ENCODE measurements at places on chromosomes 6 and 20.

DNA sequence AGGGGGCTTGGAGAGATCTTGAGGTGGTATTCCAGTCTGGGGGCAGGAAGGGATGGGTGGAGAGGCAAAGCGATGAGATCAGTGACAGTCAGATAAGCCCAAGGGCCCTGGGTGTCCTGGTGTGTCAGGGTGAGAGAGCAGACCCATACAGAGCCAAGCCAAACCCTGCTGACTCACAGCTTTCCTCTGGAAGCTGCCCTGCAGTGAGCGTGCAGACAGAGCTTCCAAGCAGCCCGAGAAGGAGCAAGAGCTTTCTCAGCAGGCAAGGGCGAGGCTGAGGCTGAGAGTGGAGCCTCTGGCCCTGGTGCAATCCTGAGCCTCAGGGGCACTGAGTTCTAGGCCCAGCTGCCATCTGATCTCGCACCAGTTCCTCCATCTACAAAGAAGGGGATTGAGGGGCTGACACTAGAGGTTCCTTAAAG lies 91.1 kb upstream of the HIVEP1 start:
- DNase-seq = no peak

DNA sequence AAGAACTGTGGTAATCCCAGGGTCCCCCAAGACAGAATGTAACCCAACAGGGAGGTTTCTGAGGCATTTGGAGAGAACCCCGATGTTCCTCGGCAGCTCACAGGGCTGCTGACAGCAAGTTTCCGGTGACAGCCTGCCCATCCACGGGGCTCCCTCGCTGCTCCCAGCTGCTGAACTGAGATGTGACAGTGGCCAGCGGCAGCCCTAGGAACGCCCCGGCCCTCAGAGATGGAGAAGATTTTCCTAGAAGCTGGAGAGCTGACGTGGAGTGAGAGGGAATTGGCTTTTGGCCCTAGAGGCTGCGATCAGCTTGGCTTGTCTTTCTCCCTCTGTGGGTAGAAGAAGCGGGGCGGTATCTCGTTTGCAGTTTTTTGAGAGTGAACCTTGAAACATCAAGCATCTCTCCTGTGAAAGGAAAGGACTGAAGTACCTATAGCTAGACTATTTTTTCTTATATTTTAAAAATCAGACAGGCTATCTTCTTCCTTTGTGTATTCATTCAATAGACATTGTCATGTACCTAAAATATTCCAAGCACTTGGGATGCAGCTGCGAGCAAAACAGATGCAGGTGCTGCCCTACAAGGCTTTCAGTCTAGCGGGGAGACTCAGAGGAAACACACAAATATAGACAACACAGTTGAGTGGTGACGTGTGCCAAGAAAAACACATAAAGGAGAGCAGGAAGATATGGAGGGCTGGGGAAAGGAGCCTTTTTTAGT lies 28.4 kb upstream of the NFATC2 start:
- no peak for DNase-seq

GRCh38 chr20:6525447-6526303 lies 241.8 kb upstream of the BMP2 start:
- DNase-seq = no peak

GRCh38 chr6:14129575-14129974 lies 12.0 kb downstream of the CD83 start:
- peak; percentile 63 for DNase-seq

DNA sequence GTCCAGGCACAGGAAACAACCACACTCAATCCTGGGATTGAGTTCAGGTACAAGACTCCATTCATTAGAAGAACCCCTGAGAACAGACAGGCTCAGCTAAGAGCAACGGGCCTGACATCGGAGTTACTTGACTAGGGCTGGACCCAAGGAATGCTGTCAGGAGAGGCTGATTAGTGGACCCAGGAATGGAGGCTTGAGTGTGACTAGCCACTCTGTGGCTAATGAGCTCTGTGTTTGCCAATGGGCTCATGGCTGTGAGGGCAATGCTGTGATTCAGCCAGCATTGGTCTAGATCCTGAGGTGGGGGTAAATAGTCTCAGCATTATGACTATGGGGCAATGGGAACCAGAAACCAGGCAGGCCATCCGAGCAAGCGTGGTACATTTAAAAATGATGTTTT lies 71.8 kb downstream of the RIOK1 start:
- DNase-seq = no peak

GRCh38 chr6:20604159-20604558 lies 69.9 kb downstream of the CDKAL1 start:
- no peak for DNase-seq

GRCh38 chr20:43913291-43914025 lies 1.2 kb upstream of the TOX2 start:
- no peak for DNase-seq

- no peak for DNase-seq
These were observed 245.4 kb upstream of the EXOC2 start for GRCh38 chr6:938271-938905.

GRCh38 chr6:117448732-117449485 lies 23.2 kb upstream of the ROS1 start:
- DNase-seq = no peak

DNA sequence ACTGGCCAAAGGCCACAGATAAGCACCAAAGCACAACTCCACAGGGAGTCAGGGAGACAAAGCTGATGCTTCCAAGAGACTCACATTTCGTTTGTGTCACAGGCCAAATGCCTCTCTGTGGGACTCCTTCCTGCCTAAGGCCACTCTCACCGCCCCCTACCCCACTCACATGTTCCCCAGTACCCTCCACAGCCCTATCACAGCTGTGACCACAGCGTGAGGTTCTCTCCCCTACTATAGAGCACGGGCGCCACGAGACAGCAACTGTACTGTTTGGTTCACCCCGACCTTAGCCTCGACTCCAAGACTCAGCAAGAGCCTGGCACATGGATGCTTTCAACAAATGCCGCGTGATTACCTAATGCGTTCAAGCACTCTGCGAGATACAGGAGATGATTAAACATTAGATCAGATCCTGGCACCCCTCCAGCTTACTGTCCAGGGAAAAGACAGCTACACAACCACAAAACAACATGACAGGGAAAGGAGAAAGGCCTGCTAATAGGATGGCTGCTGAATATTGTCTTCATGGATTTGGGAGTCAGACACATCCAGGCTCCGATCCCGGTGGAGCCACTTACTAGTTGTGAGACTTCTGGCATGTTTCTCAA lies 105.5 kb downstream of the AGPAT4 start:
- DNase-seq = peak; percentile 50

GRCh38 chr20:10466325-10466724 lies 31.2 kb downstream of the SLX4IP start:
- DNase-seq = no peak

- DNase-seq = no peak
These were observed 50.4 kb downstream of the HLA-DPB1 start for GRCh38 chr6:33126101-33126714.

DNA sequence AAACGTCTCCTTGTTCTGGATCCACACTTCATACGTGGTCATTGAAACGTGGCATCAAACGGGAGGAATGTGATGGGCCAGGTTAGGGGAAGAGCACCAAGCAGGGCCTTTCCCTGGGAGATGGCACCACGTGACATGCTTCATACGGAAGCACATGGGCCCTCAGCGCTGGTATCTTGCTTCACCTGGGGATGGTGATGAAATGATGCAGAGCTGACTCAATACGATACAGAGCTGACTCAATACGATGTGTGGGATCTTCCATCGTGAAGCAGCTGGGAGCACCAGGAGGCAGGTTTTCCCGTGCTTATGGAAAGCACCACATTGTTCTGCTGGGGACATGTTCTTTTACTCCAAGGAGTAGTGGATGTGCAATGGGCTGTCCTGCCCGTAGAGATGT lies 22.5 kb upstream of the TAGAP start:
- DNase-seq = no peak

DNA sequence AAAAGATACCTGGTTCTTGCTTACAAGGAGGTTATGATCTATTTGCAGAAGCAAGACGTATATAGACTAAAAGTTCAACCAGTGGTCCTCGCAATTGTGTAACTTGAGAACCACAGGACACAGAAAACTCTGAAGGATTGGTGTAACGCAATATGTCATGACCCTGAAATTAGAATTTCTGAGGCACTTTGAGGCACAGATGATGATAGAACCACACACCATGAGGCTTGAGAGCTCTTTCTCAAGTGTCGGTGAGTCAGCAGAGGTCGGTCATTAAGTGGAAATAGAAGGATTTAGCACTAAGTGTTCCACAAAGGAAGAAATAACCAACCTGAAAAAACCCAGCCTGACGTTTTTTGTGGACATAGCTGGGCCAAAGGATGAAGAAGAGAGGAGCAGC lies 15.3 kb upstream of the CCN2 start:
- DNase-seq = no peak

DNA sequence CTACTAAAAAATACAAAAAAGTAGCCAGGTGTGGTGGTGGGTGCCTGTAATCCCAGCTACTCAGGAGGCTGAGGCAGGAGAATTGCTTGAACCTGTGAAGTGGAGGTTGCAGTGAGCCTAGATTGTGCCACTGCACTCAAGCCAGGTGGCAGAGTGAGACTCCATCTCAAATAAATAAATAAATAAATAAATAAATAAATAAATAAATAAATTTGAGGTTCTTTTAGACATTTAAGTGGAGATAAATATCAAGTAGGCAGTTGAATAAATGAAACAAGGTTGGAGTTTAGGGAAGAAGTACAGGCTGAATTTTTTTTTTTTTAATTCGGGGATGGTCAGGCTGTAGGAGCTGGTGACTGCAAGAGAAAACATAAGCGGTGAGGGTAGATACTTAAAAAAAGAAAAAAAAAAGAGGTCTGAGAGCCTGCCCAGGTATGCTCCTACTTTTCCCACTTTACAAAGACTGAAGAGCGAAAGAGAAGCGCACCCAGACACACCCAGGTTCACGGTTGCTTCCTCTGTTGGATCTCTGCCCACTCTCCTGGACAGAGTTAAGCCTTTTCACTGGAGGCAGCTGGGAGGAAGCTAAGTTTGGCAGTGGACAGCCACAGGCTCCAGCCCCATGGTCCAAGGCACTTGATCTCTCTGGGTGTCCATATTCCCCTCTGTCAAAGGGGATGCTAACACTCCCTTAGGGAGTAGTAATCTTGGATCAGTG lies 100.9 kb upstream of the PRDM1 start:
- DNase-seq = no peak

DNA sequence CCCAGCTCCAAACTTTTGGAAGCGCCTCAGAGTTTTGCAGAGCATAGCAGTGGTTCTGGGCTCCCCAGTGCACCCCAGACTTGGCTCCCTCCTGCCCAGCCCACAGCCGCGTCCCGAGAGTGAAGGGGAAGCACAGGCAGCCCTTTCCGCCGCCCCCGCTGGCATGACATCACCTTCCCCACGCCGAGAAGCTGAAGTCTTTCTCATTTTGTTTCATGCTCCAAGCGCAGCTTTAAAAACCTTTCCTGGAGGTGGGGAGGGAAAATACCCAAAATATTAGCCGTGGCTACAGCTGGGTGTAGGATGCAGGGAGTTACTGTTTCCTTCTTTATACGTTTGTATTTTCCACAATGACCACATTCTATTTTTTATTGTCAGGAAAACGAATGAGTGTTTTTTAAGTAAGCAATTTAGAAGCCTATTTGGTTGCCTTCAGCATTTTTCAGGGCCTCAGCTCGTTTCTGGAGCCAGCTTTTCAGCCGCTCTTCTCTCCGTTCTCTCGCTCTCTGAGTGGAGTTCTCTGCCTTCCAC lies 72.9 kb downstream of the SNX5 start:
- no peak for DNase-seq

DNA sequence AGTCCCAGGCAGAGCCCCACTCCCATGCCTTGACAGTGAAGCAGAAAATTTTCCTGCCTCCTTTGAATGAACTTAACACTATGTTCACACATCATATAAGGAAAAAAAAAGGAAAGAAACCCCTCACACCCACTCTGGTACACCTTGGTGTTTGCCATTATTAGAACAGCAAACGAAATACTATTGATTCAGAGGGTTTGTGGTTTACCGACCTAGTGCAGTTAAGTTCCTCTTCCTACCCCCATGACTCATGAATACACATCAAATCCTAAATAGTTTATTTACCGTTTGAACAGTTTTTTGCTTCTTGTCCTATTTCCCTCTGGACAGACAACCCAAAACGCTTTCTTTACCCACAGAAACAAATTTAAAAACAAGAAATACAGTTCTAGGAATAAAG lies 237.7 kb downstream of the FOXA2 start:
- no peak for DNase-seq

DNA sequence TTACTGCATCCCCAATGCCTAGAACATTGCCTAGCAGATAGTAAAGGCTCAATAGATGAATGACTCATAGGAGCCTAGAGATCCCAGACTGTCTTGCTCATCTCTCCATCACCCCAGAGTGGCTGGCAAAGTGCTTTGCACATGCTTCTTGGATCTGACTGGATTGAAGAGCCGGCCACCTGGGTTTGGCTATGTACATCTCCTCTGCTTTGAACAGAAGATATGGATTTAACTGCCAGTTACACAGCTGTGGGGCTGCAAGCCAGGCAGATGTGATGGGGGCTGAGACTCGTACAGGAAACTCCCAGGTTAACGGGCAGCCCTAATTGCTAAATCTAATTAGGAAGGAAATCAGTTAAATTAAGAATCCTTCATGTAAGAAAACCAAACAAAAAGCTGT lies 28.6 kb downstream of the MYLIP start:
- no peak for DNase-seq

- peak; percentile 42 for DNase-seq
These were observed 4.6 kb upstream of the OSER1 start for GRCh38 chr20:44215125-44215524.

- DNase-seq = no peak
These were observed 67.9 kb upstream of the STX16 start for GRCh38 chr20:58583176-58583575.

DNA sequence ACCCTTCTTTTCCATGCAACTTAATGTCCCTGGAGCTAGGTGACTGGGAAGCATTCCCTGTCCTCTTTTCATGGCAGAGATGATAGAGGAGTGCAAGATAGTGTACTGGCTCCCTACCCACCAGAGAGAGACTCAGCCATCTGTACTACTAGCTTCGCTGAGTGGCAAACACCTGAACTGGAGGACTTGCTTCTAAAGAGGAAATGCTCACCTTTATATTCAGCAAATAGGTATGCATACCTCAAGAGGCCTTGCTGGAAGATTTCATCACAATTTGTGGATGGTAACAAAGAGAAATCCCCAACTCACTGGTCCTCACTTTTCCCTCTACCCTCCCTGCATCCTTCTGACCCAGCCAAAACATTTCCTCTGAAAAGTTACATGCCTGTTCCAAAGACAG lies 124.1 kb downstream of the FOXA2 start:
- peak; percentile 67 for DNase-seq

DNA sequence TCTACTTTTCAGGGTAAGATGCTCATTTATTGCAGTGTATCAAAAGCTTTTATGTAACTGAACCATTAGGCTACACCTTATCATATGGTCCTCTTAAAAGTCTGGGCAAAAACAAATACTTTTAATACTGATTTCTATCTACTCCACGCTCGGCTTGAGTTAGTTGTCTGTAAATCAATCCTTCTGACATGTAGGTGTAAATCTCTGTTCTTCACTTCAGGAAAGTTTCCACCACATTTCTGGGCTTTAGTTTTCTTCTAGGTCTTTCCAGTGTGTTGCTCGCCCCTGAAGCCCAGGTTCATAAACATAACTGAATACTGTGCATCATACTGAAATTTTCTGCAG lies 89.2 kb upstream of the RNF217 start:
- DNase-seq = no peak

Data from NCI-H510A treated with DMSO at 0.1 percent for 48 hours (cell line).